Skin of body (tissue), 3 donors: ENCODE measurements at places on chromosomes 2 and 18. TPM values are rescaled to one million over a fixed set of nuclear protein-coding genes. Genes with fewer than 3 reads are reported as not detected.
A peak's percentile ranks its signal among the peaks of the same experiment; 100 is the strongest.

Gene SP140
- 0.49 TPM for total RNA-seq

Gene TSPYL6
- total RNA-seq, result not detected

Gene MAB21L4
- 4.5 TPM for total RNA-seq

Gene AQP12B
- total RNA-seq, result not detected

Gene CRYGD
- total RNA-seq, result not detected

Gene PNKD
- total RNA-seq, result 22.3 TPM

Gene BBS5
- 10.6 TPM for total RNA-seq

DNA sequence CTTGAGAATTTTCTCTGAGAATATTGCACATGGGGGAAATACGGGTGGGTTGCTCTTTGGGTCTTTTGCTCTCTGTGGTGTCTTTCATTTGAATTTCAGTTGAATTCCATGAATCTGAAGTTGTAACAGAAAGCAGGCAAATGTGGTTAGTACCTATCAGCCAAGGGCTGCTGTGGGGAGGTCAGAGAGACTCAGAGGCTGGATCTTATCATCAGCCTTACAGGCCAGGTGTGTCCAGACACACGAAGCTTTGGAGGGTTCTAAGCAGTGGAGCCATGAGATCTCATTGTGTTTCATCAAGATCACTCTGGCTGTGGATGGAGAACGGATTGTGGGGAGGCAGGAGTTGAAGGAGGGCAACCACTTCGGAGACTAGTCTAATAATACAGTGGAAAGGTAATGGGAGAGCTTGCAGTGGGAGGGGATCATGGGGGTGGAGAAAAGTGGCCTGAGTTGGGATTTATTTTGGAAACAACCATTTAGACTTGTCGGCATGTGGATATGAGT is 68.1 kb downstream of the GNAL start:
- DNase-seq, result no peak

DNA sequence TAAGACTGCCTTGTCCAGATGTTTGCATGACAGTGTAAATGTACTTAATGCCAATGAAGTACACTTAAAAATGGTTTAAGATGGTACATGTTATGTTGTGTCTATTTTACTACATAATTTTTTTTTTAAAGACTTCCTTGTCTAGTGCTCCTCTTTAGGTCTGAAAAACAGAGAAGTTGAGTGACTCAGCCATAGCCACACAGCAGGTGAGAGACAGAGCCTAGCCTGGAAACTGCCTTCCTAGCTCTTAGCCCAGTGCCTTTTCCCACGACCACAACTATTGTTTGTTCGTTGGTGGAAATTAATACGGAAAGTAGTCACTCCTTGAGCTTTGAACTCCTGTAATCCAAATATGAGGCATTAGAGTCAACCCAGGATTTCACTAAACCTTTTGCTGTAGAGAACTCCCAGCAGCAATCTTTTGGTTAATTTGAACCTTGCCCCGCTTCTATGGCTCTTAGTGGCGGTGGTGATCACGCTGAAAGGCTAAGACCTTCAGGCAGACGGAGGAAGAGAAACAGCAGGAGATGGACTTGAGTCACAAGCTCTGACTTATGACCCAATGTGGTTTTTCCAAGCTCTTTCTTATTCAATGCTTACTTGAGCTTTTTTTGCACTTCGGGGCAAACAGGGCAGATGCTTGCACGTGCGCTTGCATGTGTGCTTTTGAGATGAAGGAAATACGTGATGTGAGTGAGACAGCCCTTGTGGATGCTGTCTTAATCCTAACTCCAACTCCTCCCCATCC is 21.2 kb downstream of the TRIB2 start:
- no peak for DNase-seq

DNA sequence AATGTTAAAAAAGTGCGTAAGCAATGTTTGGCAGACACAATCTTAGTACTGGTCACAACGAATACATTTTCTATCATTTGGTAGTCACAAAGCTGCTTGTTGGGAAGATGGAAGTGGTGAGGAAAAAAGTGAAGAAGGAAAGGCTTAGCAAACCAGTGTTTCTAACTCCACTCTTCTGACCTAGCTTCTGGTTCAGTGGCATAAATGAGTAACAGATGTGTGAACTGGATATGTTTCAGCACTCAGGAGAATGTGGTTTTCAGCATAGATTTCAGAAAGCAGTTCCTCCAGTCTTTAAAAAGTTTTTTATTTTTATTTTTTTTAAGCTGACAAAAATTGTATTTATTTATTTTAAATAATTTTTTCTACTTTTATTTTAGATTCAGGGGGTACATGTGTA is 357.1 kb downstream of the CPS1 start:
- no peak for DNase-seq

DNA sequence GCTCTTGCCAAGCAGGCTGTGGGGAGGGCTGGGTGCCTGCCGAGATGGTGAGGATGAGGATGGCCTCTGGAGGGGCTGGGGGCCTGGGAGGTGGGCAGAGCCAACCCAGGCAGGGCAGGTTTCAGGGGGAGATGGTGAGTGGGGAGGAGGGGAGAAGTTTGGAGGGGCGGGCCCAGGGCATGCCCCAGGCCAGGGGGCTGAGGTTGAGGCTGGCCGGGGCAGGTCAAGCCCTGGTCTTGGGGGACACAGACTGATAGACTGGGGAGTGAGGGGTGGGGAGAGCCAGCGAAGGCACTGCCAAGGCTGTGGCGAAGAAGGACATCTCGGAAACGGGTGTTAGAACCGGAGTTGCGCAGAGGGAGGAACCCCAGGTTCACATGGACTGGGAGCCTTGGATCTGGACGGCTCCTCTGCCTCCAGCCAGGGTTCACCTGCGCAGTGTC is 12.6 kb downstream of the CAPN10 start:
- no peak for DNase-seq

DNA sequence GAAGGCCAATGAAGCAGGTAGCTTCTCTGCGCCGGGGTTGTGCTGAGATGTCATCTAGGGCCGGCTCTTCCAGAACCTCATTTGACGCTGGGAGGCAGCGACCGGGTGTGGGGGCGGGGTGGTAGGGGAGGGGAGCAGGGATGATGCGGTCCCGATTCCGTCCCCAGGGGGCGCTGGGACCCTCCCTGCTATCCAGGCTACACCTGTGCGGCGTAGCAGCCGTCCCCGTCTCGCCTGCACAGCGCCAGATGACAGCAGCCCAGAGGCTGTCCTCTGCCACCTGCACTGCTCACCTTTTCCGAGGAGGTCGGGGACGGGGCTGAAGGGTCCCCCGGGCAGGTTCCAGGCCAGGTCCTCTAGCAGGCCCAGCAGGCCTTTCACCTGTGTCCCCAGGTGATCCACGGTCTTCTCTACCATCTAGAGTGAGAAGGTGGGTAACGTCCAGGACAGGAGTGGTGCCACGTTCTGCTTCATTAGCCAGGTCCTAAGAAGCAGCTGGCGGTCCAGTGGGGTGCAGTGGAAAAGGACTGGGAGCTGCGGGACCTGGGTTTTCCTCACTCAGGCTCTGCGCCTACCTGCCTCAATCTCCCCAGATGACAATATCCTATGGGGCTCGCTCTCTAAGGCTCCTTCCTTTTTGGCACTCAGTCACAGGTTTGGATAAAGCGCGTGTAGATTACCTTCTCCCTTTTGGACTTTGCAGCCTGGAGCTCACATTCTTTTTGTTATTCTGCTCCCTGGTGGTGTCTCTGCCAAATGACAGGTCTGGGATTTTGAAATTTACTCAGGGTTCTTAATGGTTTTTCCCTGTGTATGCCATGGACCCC is 56.0 kb upstream of the RAB6C start:
- no peak for DNase-seq

DNA sequence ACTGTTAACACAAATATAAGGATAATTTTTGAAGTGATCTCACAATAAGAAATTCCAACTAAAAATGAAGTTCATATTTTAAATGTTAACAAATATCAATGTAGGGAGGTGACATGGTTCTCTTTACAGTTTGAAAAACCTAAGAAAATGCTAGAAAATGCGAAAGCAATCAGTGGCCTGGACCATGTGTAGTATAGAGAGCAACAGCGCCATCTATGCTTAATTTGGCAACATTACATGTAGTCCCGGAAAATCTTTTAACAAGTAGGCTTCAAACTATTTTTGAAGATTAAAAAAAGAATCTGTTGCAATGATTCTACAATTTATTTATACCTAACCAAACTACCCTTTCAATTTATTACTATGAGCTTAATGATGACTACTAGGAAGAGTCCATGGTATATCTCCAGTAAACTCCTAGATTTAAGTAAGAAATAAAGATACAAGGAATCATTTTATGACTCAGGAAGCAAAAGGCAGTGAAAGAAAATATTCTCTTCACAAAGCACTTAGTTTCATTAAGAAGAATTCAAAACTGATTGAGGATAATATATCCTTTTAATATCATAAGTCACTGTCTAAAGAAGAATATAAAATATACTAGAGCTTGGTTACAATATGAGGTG is 33.3 kb downstream of the NDUFA10 start:
- DNase-seq, result peak; percentile 66

DNA sequence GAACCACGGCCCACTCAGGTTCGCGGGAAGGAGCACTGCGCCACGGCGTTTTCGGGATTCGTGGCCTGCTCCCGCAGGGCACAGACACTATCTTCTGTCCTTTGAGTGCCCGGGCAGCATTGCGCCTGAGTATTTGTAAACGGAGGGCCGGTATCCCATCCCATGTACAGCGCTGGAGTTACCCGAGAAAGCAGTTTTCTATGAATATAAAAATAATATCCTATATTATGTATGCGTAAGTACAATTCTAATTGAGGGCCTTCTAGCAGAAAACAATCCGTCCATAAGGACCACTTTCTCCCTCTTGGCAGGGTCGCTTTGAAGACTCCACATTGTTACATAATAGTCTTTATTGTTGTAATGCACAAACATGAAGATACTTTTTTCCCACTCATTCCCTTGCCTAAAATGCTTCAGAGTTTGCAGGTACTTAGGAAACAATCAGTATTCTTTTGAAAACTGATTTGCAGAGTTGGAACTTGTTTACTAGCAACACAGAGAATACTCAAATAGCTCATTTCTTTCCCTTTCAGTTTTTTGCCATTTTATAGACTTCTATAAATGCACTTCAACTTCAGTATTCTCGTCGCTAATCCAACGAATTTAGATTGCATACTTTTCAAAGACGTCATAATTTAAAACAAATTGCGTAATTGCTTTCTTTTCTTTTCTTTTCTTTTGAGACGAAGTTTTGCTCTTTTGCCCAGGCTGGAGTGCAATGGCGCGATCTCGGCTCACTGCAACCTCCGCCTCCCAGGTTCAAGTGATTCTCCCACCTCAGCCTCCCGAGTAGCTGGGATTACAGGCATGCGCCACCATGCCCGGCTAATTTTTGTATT is 1.0 kb upstream of the REV1 start:
- DNase-seq, result no peak

- no peak for DNase-seq
Observed at GRCh38 chr2:221205103-221205673, 366.9 kb downstream of the EPHA4 start.

DNA sequence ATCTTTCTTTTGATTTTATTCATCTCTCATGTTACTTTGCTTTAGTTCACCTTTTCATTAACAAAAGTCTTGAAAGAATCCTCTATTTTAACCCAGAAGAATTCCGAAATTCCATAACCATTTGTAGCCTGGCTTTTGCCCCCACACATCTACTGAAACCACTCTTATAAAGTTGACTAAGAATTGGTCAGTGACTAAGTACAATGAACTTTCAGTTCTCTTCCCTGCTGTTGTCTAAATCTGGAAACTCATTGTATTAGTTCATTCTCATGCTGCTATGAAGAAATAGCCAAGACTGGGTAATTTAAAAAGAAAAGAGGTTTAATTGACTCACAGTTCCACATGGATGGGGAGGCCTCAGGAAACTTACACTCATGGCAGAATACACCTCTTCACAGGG is 49.9 kb upstream of the PNPT1 start:
- no peak for DNase-seq

GRCh38 chr2:195824478-195824877 is 167.5 kb downstream of the SLC39A10 start:
- no peak for DNase-seq

- no peak for DNase-seq
Observed at GRCh38 chr2:66571918-66572317, 137.0 kb downstream of the MEIS1 start.
